Neural cell (in vitro differentiated cells): ENCODE measurements at places on chromosomes 2 and 18. TPM values are rescaled to one million over a fixed set of nuclear protein-coding genes. Genes with fewer than 3 reads are reported as not detected.

Gene GPR55
- not detected in 2 replicates for polyA plus RNA-seq

Gene DOCK10
- 0.37 and 2.9 TPM in 2 replicates for polyA plus RNA-seq

Gene PRKD3
- 2.2 and 5.9 TPM in 2 replicates for polyA plus RNA-seq

Gene TSPYL6
- not detected in 2 replicates for polyA plus RNA-seq

Gene TACR1
- 0.60 and 0.78 TPM in 2 replicates for polyA plus RNA-seq

Gene RAB6C
- polyA plus RNA-seq = 0.18 and 0.52 TPM in 2 replicates

Gene FRZB
- polyA plus RNA-seq = 2.1 and 3.5 TPM in 2 replicates

Gene CCDC121
- polyA plus RNA-seq = 2.2 and 3.0 TPM in 2 replicates

Gene FAM237A
- polyA plus RNA-seq = not detected in 2 replicates

Gene FAM228A
- polyA plus RNA-seq = 1.5 and 2.6 TPM in 2 replicates

Gene KHK
- 3.1 and 4.1 TPM in 2 replicates for polyA plus RNA-seq

Gene AQP12A
- not detected in 2 replicates for polyA plus RNA-seq

Gene SELENOI
- 22.4 and 25.2 TPM in 2 replicates for polyA plus RNA-seq

Gene KIF1A
- 63.4 and 89.2 TPM in 2 replicates for polyA plus RNA-seq

Gene UGT1A10
- not detected in 2 replicates for polyA plus RNA-seq

Gene TSHZ1
- 0.40 and 1.1 TPM in 2 replicates for polyA plus RNA-seq

Gene C2orf92
- polyA plus RNA-seq = 10.7 and 13.3 TPM in 2 replicates

Gene ANKRD53
- not detected in 2 replicates for polyA plus RNA-seq

Gene ARPC2
- polyA plus RNA-seq = 144 and 167 TPM in 2 replicates
